ENCODE measurements at places on chromosomes 5 and 9.

- DNase-seq: no peak
These were observed 79.7 kb upstream of the ZNF366 start for GRCh38 chr5:72586788-72587530.

DNA sequence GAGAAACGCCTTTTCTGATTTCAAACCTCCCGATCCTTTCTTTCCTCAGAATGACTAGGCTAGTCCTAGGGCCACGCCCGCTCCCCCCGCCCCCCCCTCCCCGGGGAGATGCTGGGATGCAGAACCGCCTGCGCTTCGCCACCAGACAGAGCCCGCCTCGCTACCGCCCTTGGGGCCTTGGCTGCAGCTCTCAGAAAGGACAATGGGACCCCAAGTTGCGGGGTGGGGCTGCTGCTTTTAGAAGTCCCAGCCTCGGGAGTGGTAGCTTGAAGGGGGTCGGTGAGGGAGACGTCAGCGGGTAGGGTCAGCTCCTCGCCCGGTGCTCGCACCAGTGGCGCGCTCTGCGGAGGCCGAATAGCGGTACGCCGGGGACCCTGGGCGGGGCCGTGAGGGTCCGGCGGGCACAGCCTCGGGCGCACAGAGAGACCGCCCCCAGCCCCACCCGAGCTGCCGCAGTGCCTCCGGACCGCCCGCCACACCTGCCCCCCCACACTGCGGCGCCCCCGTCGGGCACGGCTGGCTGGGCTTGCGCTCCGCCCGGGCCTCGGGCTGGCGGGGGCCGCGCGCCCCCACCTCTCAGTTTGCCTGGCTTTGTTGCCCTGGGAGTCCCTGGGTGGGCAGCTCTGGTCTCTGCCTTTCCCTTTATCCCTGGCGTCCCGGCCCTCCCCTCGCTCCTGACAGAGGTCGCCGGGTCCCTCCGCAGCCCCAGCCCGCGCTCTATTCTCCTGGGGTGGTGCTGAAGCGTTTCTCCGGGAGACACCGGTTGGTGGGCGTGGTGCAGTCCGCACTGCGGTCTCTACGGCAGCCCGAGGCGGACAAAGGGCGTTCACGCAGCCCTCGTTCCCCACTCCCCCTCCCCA, 1.2 kb downstream of the MAP1B start:
- DNase-seq: peak; percentile 58

DNA sequence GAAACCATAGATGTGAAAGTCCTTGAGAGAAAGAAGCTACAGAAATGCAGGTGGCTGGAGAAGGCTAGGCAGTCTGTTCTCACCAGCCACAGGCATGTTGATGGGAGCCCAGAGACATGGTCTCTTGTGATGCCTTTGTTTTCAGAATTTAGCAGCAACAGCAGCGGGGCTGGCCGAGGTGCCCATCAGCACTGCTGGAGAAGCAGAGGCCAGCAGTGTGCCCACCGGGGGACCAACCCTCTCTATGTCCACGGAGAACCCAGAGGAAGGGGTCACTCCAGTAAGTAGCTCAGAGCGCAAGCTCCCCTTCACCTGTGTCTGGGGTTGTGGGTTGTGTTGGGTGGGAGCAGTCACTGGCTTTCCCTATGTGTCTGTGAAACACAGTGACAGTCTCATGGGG, 59.6 kb downstream of the COL15A1 start:
- DNase-seq: no peak

- no peak for DNase-seq
These were observed 361.1 kb downstream of the MAN2A1 start for GRCh38 chr5:110050640-110051345.

DNA sequence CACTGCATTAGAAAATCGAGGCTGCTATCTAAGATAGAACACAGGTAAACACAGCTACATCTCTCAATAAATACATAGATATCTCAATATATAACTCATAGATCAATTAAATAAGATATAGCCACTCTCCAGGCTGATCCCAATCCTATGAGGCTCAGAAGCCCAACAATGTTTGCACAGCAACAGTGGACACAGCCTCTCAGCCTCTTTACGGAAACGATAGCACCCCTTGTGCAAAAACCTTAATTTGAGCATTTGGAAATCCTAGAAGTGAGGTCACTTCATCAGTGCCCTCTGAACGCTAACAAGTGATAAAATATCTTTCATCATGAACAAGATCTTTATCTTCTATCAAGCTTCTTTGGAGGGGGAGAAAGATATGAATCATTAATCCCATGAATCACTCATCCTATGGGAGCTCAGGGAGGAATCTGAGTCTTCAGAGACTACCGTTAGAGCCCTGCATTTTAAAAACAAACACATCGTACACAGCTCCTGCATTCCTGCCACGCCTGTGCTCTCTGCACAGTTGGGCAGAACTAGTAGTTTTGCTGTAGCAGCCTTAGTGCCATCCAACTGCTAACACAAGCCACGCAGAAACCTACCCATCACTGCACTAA, 71.4 kb downstream of the MED27 start:
- no peak for DNase-seq

GRCh38 chr5:126965061-126965475, 65.3 kb downstream of the MARCHF3 start:
- DNase-seq: no peak

- DNase-seq: no peak
These were observed 2.0 kb downstream of the ERBIN start for GRCh38 chr5:65928322-65928752.

GRCh38 chr5:16853518-16853917, 82.6 kb downstream of the MYO10 start:
- DNase-seq: no peak

GRCh38 chr5:36662291-36662851, 56.0 kb downstream of the SLC1A3 start:
- DNase-seq: no peak

DNA sequence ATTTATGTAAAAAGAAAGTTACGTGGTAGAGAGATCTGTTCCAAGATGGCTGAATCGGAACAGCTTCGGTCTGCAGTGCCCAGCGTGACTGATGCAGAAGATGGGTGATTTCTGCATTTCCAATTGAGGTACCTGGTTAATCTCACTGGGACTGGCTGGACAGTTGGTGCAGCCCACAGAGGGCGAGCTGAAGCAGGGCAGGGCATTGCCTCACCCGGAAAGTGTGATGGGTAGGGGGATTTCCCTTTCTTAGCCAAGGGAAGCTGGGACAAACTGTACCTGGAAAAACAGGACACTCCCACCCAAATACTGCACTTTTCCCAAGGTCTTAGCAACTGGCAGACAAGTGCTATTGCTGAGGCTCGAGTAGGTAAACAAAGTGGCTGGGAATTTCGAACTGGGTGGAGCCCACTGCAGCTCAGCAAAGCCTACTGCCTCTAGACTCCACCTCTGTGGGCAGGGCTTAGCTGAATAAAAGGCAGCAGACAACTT, 13.1 kb upstream of the HSD17B4 start:
- DNase-seq: no peak

DNA sequence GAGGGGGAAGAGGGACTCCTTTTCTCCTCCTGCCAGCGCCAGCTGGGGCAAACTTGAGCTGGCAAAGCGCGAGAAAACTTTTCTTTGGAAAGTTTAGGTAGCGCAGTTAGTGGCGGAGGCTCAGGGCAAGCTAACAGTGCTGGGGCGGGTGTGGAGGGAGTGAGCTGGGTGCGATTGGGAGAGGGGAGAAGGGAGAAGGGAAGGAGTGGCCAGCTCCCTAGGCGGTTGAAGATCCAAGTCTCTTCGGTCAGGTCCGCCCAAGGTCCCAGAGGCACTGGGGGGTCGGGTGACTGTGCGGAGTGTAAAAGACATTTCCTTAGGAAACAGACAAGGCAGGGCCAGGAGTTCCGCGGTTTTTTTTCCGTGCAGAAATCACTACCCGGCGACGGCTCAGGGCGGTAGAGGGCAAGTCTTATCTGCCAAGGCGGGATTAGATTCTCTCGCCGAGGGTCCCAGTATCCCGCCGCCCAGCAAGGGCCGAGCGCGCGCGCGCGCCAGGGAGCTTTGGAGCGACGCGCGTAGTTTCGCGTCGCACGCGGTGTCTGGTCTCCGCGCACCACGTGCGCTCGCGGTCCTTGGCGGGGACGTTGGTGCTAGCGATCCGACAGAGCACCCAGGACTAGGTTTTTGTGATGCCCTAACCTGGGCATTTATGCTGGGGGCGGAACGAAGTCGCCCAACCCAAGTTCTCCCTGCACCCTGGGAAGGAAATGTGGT, 33.6 kb upstream of the NFIB start:
- no peak for DNase-seq

DNA sequence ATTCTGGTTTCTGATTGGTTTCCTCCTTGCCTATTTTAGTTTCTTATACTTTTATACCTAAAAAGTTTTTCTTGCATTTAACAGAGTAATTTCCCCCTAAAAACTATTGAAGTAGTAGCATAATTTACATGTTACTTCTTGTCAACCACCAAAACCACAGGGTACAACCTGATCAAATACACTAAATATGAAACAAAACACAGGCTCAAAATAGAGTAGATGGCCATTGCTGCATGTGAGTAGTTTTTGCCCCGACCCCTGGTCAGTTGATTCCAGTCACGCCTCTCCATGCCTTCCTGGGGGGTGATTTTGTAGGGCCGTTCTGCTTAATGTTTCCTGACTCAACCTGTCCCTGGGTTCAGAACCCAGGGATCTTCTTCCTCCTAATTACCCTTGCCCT, 101.8 kb downstream of the TLE4 start:
- DNase-seq: no peak

GRCh38 chr9:83469722-83470121, 68.5 kb downstream of the FRMD3 start:
- no peak for DNase-seq

- no peak for DNase-seq
These were observed 608.7 kb upstream of the FAM174A start for GRCh38 chr5:99926463-99926862.
